Fibroblast of villous mesenchyme (primary cell): ENCODE measurements at places on chromosomes 12 and 14.

GRCh38 chr14:47490353-47490752, 185.1 kb downstream of the MDGA2 start:
- no peak for DNase-seq

DNA sequence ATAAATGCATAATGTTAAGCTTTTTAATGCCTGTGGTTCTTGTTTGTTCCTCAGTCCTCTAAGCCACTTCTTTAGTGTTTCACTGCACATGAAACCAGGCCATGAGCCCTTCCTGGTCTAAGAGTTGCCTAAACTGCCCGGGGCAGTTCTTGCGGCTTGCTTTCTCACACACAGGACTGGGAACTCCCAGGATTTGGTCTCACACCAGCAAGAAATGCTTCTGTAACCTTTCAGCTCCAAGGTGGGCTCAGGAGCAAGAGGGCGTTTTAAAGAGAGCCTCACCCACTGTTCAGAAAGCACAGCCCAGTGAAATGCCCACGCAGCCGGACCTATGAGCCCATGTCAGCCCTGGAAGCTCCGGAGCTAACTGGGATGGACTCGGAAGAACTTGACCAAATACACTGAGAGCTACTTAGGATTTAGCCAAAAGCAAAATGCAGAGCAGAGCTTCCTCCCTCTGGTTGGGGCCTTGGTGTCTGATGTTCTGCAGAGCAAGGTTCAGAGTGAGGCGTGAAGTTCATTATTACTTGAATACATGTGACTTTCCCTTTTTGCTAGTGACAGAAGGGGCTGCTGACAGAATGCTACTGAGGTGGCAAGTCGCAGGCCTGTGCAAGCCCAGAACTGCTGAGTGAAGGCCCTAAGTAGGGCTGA, 23.4 kb downstream of the SLC25A29 start:
- DNase-seq, result no peak

- DNase-seq, result no peak
Measured at GRCh38 chr12:34289431-34290380, 267.4 kb downstream of the ALG10 start.

DNA sequence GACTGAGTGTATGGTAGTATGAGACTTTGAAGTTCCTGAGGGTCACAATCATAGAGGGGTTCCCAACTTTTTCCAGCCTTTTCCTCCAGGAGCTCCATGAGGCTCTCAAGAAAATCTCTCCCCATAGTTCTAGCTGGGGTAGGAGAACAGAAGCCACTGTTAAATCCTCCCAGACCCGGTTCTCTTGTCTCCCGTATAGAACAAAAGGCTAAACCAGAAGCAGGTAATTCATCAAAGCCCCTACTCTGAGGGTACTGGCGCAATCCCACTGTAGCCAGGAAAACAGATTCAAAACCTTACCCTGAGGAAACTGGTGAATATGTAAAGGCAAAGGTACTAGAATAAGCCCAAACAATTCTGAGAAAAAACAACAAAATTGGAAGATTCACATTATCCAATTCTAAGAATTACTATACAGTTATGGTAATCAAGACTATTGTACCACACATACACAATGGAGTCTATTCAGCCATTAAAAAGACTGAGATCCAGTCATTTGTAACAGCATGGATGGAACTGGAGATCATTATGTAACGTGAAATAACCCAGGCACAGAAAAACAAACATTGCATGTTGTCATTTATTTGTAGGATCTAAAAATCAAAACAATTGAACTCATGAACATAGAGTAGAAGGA, 20.5 kb downstream of the OR8S1 start:
- DNase-seq, result no peak

- no peak for DNase-seq
Measured at GRCh38 chr12:32030676-32031075, 71.5 kb downstream of the RESF1 start.

- DNase-seq, result peak; percentile 72
Measured at GRCh38 chr14:23567186-23568020, at the start of gene AP1G2. AP1G2 (minus strand) TSS chr14:23567791; CDS start chr14:23567314, 477 bp downstream.

- no peak for DNase-seq
Measured at GRCh38 chr12:20523658-20524057, 155.3 kb downstream of the PDE3A start.

GRCh38 chr12:43692064-43692463, 66.5 kb downstream of the PUS7L start:
- peak; percentile 17 for DNase-seq

DNA sequence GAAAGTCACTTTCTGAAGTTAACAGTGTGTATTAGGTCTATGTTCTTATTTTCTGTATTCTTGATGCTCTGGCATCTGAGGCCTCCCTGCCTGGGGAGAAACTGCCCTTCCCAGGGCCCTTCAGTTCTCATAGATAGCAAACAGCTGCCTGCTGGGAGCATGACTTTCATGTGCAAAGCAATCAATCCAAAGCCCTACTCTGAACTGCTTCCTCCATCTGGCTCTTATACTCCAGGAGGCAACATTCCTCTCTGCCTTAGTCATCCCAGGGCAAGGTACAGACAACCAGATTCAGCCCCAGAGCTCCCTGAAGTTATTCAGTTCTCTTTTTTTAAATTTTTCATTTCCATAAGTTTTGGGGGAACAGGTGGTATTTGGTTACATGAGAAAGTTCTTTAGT, 41.7 kb upstream of the RIN3 start:
- peak; percentile 87 for DNase-seq

GRCh38 chr12:71142016-71142415, 15.8 kb downstream of the TSPAN8 start:
- DNase-seq, result no peak

DNA sequence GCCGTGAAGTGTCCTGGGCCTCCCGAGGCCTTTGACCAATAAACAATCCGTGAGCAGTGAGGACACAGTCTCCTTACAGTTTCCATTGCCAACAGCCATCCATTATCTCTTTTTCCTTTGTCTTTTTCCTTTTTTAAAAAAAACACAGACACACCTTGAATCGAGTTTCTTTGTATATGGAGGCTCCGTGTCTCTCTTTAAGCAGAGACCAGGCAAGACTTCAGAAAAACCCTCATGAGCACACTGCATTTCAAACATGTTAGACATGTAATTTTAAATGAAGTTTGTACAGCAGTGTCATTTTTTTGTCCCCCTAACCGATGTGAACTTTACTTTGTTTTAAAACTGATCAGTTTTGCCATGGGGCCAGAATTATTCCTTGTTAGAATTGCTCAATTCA, 111.1 kb downstream of the SPTSSA start:
- no peak for DNase-seq

DNA sequence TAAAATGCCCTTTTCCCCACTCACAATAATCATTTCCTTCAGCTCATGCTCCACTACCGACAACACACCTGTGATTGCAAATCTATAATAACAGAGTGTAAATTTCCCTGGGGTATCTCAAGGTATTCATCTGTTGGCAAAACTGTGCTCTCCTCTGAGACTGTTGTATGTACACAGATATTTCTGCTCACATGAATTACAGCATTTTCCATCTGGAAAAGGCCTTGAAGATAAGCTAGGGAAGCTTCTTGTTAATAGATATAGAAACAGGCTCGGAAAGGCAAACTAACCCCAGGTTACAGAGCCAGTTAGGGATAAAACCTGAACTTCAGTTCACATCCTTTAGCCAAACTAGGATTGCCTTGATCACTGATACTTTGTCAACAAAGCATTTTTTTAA, 210.4 kb upstream of the KRR1 start:
- peak; percentile 38 for DNase-seq

DNA sequence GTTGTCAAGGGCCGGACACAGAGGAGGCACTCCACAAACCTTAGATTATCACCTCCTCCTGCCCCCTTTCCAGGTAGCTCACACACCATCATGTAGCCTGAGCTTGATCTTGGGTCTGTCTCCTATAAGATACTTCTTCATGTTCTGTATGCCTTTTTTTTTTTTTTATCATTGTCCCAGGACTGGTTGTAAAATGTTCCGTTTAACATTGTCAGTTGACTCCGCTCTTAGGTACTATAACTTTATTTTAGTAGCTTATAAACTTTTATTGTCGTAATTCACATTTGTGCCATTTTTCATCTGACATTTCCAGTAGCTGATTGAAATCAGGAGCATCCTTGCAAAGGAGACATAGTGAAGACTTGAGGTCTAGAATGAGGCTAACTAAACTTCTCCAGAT, 79.9 kb downstream of the SLC15A5 start:
- DNase-seq, result no peak

- DNase-seq, result peak; percentile 76
Measured at GRCh38 chr12:56158926-56159461, 835 bp downstream of the MYL6 start.

DNA sequence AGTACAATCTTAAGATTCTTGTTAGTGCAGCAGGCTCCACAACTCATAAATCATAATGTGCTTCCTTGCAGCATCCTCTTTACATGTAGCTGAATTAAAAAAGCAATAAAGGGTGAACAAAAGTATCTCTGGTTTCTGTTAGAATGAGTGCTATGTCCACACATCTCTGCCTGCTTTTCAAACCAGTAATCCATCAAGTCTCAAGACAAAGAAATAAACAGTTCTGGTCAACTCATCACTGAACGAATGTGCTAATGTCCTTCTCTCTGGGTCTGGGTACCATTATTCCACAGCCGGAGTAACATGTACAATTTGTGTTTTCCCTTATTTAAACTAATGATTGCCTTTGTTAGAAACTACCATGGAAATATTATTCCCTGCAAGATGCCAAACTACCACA, 273.0 kb upstream of the USP15 start:
- peak; percentile 3 for DNase-seq

DNA sequence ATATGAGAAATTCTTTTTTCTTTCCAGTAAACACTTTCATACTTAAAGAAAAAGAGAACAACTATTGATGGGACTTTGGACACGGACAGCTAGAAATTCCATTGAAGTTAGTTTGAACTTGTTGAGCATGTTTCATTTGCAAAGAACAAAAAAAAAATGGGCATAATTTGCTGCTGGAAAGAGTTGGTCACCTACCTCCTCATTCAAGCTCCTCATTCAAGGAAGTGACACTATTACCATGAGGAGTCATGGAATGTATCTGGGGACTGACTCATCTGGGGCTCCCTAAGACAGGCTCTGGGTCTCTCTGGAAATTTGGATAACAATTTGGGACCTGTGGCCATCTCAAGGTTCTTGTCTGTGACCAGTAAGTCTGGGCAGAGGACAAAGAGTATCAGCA, 50.4 kb downstream of the KICS2 start:
- no peak for DNase-seq

DNA sequence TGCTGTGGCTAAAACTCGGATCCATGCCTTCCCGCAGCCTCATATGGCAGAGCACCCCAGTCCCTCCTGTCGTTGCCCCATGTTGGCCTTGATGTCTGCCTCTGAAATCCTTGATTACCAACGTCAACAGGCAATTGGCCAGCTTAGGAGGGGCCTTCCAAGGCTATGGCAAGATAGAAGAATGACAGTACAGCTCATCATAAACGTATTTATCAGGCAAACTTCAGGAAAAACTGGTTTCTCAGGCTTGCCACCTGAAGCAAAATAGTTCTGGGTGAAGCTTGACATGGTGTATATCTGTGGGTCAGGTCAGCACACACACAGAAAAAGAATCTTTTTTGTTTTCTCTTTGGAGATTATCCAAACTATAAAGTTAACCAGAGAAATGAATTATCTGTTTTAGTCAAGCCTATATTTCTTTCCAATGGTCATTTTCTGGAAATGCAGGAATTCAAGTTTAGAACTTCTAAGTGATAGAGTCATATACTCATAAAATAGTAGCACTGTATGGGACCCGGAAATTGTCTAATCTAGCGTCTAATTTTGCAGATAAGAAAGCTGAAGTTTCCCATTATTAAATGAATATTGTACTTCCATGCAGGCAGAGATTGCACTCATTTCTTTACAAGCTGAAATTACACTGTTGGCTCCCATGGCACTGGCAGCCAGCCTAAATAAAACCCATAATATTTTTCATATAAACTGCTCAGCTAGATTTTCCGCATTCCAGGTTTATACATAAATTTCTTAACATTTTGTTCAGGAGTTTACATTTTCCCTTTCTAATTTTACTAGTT, 24.4 kb upstream of the DUSP16 start:
- no peak for DNase-seq

GRCh38 chr12:65279369-65280112, 1.1 kb downstream of the MSRB3 start:
- peak; percentile 58 for DNase-seq

- peak; percentile 8 for DNase-seq
Measured at GRCh38 chr12:128079446-128079845, 187.5 kb upstream of the TMEM132C start.

DNA sequence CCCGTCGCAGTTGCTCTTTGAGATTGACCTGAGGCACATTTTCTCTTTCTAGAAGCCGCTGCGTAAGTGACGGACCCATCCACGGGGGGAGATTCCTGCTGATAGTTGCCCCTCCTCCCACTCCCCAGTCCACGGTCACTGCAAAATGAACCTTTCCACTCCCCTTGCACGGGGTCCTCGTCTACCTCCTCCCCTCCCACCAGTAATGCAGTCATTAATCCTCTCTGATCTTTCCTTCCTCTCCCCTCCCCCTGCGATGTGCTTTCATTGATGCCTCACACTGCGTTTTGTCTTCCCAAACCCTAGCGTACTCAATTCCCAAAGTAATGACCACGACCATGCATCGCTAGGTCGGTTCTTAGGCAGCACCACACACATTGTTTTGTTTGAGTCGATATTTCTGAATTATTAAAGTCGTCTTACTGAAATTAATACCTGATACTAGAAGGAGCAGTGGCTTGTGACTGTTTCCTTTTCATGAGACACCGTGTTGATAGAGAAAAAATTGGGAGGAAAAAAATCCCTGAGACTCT, 857 bp downstream of the ETNK1 start:
- peak; percentile 48 for DNase-seq

GRCh38 chr14:100675699-100676684, 50.7 kb upstream of the DLK1 start:
- no peak for DNase-seq

- DNase-seq, result no peak
Measured at GRCh38 chr12:7656121-7656520, 9.6 kb downstream of the APOBEC1 start.
